Lung microvascular endothelial cell (primary cell): ENCODE measurements at places on chromosomes 5 and 9. TPM values are rescaled to one million over a fixed set of nuclear protein-coding genes. Genes with fewer than 3 reads are reported as not detected.

DNA sequence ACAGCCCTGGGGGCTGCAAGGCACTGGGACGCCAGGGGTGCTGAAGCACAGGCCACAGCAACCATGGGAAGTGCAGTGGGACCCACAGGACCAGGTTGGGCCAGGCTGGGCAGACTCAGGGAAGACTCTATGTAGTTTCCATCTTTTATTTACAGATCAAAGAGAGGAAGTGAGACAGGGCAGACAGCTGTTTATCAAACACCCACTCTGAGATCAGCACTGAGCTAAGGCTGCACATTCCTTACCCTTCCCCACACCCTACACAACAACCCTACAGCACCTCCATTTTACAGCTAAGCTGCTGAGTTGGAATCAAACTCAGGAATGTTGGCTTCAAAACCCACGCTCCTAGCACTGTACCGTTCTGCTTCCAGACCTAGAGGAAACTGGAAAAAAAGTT, 19.8 kb downstream of the BARHL1 start:
- DNase-seq = no peak

GRCh38 chr5:127919006-127919796, 164.4 kb upstream of the SLC12A2 start:
- no peak for DNase-seq

GRCh38 chr5:132763181-132764036, 13.6 kb downstream of the SEPTIN8 start:
- DNase-seq = no peak

GRCh38 chr9:12859704-12860251, 85.0 kb downstream of the LURAP1L start:
- peak; percentile 70 for DNase-seq

The MYMK gene
- not detected in 2 replicates for total RNA-seq

DNA sequence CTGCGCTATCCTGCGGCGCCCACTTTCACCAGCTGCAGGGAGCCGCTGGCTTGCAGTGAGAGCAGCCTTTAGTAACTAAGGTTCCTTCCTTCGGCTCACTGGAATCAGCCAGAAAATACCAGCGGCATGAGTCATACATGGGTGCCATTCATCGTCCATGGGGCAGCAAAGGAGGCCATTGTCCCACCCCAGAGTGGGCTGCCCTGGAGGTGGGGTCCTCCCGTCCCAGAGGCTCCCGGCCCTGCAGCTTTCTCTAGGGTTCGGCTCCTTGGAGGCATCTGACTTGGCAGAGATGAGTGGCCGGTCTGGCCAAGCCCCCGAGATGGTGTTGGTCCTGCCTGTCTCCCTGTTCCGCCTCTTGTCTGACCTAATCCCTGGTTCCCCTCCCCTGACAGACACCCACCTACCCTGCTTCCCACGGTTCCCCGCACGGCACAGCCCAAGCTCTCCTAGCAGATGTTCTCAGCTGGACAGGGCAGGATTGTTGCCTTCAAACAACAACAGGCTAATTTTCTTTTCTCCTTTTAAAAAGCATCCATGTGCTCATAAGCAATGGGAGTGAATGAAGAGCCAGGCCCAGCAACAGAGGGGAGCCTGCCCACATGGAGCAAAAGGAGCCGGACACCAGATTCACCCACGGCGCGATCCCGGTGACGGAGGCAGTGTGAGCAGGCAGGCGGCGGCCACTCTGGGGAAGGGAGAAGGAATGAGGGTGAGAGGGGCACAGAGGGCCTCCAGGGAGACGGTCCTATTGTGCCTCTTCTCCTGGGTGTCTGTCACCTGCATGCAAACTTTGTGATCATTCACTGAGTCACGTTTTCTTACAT, 97.0 kb upstream of the COL5A1 start:
- DNase-seq = no peak

- DNase-seq = no peak
These were observed 45.2 kb upstream of the PITX1 start for GRCh38 chr5:135079099-135079681.

- peak; percentile 15 for DNase-seq
These were observed 991 bp downstream of the IARS1 start for GRCh38 chr9:92292338-92293074.

- DNase-seq = no peak
These were observed 2011.3 kb downstream of the EFNA5 start for GRCh38 chr5:105659396-105659795.

The TAF1L gene
- total RNA-seq = under 0.01 TPM in 1 of 2 replicates, not detected in the other

The UGT3A1 gene
- not detected in 2 replicates for total RNA-seq

The SPINK7 gene
- total RNA-seq = not detected in 2 replicates

DNA sequence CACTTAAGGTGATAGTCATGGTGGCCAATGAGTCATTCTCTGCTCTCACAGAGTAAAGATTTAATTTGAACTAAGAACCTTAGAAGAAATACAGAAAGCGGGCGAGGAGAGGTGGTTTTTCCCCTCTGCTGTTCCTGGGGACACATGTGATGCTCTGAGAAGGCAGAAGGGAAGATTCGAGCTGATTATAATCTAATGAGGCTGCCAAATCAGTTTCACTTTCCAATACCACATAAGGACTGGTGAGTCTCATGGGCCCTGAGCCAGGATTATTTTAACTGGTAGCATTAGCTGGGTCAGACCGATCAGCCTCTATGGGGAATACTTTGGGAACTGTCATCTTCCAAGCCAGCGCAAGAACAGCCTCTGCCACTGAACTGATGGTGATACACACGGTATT, 116.5 kb downstream of the SLC1A3 start:
- DNase-seq = no peak

GRCh38 chr5:149559706-149560105, 8.5 kb upstream of the CSNK1A1 start:
- no peak for DNase-seq

- DNase-seq = peak; percentile 26
These were observed 962 bp upstream of the PKN3 start for GRCh38 chr9:128701227-128701854.

- no peak for DNase-seq
These were observed 13.6 kb downstream of the LHX3 start for GRCh38 chr9:136191099-136191959.

The SPINK5 gene
- total RNA-seq = 0.22 TPM in 1 of 2 replicates, not detected in the other

The PCDHA6 gene
- 0.20 and 0.22 TPM in 2 replicates for total RNA-seq

The CEP72 gene
- 0.99 and 1.5 TPM in 2 replicates for total RNA-seq

DNA sequence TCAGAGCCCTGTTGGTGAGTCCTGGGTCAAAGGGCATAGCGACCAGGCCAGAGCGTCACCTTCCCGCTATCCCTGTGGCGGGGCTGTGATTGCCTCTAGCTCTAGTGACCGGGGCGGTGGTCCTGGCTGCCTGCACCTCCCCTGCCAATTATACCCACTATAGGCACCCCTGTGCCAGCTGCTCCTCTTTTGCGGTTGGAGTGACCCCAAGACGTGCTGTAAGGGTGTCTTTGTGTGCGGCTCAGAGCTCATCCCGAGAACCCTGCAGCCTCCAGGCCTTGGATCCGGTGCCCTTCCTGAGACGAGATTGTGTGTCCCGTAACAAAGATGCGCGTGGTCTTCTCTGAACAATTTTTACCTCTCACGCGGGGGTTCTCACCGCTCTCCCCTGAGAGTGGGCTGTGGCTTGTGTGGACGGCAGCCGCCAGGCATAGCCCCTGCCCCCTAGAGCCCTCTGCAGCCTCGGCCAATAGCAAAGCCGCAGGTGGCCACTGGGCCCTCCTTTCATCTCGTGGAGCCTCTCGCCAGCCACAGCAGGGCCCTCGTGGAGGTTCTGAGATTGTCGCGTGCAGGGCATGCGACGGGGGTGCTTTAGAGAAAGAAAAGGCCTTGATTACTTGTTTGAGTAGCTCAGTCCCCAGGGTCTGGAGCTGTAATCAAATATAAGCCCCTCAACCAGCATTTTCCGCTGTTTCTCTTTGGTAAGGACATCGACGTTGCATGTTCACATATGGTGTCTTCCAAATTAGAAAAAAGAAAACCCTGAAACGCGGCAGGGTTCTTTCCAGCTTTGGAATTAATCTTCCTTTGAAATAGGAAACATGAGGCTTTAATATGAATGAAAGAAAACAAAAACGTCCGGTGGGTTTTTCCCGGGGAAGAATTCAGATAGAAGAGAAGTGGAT, 10.7 kb downstream of the NKD2 start:
- DNase-seq = no peak

DNA sequence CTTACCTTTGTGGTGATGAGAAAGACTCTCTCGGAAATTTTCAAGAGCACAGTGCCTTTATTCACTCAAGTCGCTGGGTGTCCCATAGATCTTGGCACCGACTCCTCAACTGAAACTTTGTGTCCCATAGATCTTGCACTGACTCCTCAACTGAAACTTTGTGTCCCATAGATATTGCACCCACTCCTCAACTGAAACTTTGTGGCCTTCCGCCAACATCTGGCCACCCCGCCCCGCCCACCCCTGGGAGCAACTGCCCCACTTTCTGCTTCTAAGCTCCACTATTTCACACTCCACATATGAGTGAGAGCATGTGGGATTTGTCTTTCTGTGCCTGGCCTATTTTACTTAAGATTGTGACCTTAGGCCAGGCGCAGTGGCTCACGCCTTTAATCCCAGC, 12.7 kb upstream of the EGFL7 start:
- DNase-seq = no peak

DNA sequence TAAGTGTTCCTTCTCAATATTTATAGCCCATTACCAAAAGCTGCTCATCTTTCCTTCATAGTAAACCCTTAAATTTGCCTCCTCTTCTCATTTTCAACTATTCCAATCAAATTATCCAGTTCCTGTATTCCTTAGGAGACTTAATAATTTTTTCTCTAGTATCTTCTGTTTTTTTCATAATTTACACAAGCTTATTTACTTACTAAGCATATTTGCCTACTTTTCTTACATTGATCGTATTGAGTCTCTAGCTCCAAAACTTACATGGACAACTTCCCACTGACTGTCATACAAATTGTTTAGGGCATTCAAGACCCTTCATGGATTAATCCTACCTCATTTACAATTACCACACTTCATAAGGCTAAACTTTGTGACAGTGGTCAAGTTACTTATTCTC, 3.6 kb downstream of the CERT1 start:
- DNase-seq = no peak

DNA sequence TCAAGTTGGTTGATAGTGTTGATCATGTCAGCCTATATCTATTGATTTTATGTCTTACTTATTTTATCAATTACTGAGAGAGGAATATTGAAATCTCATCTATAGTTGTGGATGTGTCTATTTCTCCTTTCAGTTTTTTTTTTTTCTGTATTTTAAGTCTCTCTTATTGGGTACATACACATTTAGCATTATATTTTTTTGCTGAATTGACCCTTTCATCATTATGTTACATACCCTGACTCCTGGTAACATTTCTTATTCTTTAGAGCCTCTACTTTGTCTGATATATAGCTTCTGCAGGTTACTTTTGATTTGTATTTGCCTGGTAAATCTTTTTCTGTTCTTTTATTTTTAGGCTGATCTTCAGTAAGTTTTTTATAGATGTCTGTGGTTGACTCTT, 179.5 kb downstream of the GDNF start:
- no peak for DNase-seq

GRCh38 chr5:80722916-80723315, 68.1 kb upstream of the DHFR start:
- DNase-seq = no peak

DNA sequence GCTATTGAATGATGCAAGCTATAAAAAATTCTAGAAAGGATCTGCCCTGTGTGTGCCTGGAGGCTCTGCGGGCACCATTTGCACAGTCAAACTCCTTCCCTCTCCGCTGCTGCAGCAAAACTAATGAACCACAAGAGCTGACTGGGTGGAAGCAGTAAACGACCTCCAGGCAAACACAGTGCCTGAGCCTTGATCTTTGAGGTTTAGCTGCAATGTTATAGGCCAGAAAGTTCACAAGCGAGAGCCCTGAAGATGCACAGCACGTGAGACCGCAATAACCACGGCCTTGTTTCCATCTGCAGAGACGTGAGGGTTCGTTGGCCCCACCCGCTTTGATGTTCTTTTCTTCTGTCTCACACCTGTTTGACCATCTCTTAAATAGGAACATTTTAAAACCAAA, 69.2 kb upstream of the S1PR3 start:
- no peak for DNase-seq

- DNase-seq = no peak
These were observed 280.2 kb downstream of the SEMA5A start for GRCh38 chr5:9265441-9266287.

The STC2 gene
- total RNA-seq = 10.0 and 36.3 TPM in 2 replicates

DNA sequence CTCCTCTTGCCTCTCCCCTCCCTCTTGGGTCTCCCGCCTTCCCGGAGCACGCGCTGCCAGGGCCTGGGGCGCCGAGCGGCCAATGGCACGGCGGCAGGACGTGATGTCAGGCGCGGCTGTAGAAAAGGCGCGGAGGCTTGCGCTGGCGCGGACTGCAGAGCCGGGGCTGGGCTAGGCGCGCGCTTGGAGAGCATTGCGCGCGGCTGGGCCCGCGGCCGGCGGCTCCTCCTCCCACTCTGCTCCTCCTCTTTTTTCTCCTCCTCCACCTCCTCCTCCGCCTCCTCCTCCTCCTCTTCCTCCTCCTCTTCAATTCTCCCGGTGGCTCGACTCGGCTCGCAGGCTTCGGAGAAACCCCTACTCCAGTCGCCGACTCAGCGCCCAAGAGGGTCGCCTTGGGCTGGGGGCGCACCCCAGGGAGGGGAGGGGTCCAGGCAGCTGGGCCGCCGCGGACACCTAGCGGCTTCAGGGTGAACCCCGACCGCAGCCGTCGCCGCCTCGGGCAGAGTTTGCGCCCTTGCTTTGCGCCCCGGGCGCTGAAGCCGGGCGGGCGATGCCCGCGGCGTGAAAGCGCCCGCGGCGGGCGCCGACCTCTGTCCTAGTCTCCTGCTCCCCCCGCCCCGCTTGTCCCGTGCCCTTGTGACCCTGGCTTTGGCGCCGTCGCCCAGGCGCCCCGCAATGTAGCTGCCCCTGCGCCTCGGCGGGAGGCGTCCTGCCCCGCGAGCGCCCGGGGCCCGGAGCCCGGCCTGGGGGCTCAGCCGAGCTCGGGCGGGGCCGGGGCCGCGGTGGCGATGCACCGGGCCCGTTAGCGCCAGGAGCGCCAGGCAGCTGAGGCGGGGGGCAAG, at the start of gene LHX2:
LHX2 (plus strand) TSS at position 309 of the 842 bp plus-strand sequence. CDS start 581 bp downstream, outside the sequence.
- peak; percentile 82 for DNase-seq

The PCDHB6 gene
- under 0.01 and 0.20 TPM in 2 replicates for total RNA-seq

The AQP3 gene
- total RNA-seq = 0.20 and 0.44 TPM in 2 replicates

The PCDHA5 gene
- under 0.01 TPM in 2 replicates for total RNA-seq

The MARVELD2 gene
- 1.1 and 2.0 TPM in 2 replicates for total RNA-seq

DNA sequence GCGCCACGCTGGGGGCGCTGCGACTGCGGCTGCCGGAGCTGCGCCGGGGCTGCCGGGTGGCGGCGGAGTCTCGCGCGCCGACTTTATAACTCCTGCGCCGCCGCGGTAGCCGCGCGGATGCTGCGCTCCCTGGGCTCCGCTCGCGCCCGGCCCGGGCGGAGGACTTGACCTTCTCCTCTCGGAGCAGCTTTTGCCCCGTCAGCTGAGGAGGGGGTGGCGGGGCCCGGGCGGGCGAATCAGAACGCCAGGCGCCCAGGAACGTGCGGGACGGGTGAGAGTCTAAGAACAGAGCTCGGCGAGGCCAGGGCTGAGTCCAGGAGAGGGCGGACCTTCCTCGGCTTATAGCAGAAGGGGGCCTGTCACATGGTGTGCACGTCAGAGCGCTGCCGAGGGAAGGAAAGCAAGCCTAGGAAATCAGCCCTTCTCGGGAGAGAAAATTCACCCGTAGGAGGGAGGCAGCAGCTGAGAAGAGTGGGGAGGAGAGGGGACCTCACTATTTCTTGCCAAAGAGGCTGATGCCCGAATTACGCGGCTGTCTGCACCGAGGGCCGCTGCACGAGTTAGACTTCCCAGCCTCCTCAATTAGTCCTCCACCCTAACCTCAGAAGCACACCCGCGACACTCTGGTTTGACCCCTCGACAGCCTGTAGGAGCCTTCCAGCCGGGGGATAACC, at the start of gene FOXD1:
FOXD1 (minus strand) TSS at position 315 of the 674 bp plus-strand sequence. CDS start 415 bp downstream, outside the sequence.
- DNase-seq = peak; percentile 80

The MPDZ gene
- 55.8 and 112 TPM in 2 replicates for total RNA-seq

- peak; percentile 31 for DNase-seq
These were observed 30.4 kb downstream of the CSF2 start for GRCh38 chr5:132103969-132104391.

GRCh38 chr5:77935506-77936364, 159.6 kb upstream of the TBCA start:
- no peak for DNase-seq
